ENCODE measurements at places on chromosomes 7 and 10.

- no peak for DNase-seq
Observed at GRCh38 chr7:147023440-147023839, 906.8 kb downstream of the CNTNAP2 start.

- no peak for DNase-seq
Observed at GRCh38 chr7:131950758-131951157, 394.3 kb upstream of the PODXL start.

DNA sequence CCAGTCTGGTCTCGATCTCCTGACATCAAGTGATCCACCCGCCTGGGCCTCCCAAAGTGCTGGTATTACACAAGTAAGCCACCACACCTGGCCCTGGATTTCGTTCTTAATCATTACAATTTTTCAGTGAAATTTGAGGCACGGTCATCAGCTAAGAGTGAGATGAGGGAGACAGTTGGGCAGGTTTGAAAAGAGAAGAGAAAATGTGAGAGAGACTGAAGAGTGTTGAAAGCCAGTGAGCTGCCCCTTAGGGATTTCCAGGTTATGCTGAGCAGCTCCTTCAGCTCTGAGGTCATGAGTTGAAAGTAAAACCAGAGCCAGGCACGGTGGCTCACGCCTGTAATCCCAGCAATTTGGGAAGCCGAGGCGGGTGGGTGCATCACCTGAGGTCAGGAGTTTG, 5.9 kb upstream of the UPF2 start:
- no peak for DNase-seq

DNA sequence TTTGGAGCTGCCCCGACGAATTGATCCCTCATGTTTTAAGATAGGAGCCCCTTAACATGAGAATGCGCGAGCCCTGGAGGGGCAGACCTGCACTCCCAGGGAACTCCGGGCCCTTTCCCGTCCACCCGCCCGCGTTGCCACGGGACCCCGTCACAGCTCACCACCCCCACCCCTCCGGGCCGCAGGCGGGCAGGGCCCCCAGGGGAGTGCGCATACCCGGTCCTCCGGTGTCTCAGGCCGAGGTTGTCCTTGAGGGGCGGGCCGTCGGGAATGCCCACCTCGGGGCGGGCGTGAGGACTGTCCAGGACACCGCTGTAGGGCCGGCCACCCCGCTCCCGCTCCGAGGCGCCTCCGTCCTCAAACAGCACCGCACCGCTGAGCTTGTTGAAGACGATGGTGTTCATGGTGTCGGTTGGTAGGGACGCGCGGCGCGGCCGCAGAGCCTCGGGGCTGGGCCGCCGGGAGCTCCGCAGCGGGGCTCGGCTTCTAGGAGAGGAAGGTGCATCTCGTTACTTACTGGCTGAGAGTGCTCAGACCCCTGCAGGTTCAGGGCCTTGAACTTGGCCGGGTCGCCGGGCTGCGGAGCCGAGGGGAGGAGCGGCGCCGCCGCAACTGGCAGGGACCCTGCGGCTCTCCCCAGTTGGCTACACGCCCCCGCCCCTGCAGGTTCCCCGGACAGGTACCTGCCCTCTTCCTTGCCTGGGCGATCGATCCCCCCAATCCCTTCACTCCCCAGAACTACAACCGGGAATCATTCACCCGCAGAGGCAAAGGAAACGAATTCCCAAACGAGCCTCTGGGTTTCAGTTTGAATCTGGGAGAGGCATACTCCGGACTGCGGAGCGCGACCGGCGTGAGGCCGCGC, 2.4 kb downstream of the MKX start:
- DNase-seq: no peak

- no peak for DNase-seq
Observed at GRCh38 chr10:47401874-47402640, 18.0 kb upstream of the ZNF488 start.

DNA sequence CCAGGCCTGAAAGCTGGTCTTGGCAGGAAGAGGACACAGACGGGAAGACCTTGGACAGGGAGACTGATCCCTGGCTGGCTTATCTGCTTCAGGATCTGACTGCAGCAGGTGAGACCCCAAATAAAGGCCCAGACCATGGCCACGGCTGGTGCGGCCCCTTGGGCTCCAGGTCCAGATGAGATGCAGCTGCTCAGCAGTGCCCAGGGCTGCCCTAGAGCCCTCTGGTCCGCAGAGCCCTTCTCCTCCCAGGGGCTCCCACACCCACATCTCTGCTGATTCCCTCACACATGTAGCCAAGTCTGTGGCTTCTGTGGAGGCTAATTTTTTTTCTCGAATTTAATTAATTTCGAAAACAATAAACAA, 46.3 kb downstream of the VIPR2 start:
- no peak for DNase-seq

DNA sequence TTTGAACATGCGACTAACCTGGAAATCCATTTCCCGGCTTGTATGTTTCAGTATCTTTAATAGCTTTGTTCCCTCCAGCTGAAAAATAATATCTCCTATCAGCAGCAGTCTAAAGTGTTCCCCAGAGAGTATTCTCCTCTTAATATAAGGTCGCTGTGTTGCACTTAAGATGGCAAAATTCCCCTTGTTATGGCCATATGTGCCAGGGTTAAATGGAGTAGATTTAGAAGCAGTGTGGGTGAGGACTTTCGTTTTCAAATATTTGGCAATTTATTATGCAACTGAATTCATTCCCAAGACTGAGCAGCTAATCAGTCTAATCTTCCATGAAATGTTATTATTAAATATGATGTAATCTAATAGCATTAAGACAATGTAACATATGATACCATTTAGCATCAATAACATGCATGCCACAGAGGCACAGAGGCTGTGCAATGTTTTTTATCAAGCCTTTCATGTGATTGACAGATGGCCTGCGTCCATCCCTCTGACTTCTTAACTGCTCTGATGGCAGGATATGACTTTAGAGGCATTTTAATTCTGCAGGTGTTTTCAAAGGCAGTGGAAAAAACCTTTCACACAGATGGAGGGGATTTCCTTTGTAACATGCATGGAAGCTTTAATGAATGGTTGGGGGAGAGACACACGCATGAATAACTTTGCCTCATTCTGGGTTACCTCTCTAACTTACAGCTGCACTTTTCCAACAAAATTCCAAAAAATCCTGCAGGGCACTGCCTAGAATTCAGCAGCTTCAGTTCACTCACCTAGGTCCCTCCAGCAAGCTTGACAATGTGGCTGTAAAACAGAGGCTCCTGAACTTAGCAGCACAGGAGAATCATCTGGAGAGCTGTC, 55.1 kb upstream of the ZPBP start:
- no peak for DNase-seq

DNA sequence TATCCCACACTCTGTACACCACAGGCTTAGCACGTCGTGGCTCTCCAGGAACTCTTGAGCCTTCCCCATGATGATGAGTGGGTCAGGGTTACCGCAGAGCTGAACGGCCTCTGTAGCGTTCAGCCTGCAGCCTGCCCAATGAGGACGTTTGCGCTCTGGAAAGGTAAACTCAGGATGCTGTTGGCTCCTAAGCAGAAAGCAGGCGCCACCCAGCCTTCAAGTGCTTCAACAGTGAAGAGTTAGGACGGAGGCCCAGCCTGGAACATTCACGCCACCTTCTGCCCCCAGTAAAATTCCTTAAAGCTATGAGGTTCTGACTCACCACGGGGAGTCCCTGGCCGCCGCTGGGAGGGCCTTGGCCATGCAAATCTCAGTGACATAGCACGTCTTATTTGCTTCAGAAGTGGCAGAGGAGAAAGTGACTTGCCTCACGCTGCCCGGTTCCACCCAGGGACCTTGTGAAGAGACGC, 161.5 kb upstream of the SH2B2 start:
- peak; percentile 76 for DNase-seq
